CD4-positive, alpha-beta T cell treated with Interleukin-4 for 1 hour (primary cell): ENCODE measurements at places on chromosomes 1 and 21.

DNA sequence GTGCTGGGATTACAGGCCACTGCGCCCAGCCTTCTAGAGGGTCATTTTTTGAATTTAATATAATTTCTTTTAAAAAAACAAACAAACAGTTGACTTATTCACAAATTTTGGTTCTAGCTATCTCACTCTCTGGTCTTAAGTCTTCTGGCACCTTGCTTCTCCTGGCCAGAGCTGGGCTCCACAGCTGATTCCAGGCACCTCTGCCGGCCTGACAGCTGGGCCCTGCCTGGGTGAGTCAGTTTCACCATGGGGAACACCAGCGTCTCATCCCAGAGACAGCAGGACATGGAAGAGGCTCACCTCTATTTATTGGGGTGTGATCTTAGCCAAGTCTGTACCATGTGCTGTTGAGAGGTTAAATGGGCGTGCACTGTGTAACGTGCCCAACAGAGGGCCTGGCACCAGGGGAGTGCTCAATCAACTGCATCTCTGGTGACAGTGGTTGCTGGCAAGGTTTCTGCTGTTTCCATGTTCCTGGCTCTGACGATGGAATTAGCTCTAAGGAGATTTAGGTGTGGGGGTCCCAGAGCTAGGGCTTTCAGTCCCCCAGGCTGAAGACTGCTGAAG lies 956 bp downstream of the CPLANE2 start:
- peak; percentile 59 for DNase-seq

GRCh38 chr1:209924390-209924789 lies 13.6 kb upstream of the SYT14 start:
- no peak for DNase-seq

GRCh38 chr21:26087223-26087918 lies 83.2 kb downstream of the APP start:
- DNase-seq = no peak

DNA sequence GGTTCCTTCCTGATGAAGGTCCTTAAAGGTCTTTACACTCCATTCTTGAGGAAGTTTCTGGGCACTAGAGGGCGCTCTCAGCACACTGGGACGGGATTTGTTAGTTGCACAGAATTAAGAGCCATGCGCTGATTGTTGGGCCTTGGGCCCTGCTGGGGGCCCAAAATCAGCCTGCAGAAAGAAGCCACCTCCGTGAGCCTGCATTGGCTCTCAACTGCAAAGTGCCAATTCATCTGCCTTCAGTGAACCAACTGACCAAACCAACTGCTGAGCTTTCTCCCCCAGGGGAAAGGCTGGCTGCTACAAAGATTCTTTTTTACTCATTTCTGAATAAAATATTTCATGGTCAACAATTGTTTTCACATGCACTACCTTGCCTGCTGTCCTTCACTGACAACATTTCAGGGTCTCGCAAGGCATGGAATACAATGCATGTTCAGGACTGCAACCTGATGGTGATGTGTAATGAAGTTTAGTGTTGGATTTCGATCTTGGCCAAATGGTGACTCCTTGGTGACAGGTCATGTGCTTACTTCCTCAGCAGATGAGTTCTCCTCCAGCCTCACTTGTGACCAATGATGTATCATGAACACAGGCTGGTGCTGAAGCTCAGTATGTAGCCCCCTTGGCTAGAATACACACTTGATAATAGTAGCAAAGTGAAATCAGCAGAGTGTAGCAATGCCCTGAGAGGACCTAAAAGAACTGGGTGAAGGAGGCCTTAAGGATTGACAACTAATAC lies 45.7 kb upstream of the PRDX6 start:
- peak; percentile 84 for DNase-seq

- no peak for DNase-seq
Observed at GRCh38 chr1:29426701-29427279, 190.5 kb downstream of the PTPRU start.

- DNase-seq = no peak
Observed at GRCh38 chr1:92329347-92330129, 30.7 kb downstream of the RPAP2 start.

DNA sequence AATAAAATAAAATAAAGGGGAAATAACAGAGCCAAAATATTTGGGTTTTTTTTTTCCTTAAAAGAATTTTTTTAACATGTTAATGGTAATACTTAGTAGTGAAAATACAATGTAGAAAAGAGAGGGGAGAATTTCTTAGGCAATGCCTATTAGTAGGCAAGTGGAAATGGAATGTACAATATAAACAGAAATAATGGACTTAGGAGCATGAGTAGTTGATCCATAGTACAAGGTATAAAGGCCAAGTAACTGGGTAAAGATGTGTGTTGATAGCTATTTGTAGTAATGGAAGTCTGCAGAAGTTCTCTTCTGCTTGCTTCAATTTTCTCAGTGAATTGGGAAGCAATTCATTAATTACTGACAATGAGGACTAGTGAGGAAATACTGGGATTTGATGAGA lies 34.4 kb downstream of the TESK2 start:
- DNase-seq = no peak

GRCh38 chr1:37753473-37754321 lies 11.2 kb downstream of the EPHA10 start:
- DNase-seq = no peak
